ENCODE measurements at places on chromosomes 7 and 10.

- no peak for DNase-seq
Observed at GRCh38 chr7:67821116-67821515, 824.5 kb downstream of the TYW1 start.

GRCh38 chr10:73781548-73781878 is 335 bp upstream of the CHCHD1 start:
- no peak for DNase-seq

DNA sequence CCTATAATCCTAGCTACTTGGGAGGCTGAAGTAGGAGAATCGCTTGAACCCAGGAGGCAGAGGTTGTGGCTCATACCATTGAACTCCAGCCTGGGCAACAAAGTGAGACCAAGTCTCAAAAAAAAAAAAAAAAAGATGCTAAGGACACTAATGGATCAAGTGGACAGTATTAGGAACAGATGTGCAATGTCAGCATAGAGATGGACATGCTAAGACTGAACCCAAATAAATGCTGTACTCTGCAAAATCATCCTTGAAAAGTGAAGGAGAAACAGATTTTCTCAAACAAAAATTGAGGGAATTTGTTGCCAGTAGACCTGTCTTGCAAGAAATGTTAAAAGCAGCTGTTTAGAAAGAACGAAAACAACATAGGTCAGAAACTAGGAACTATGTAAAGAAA is 194.5 kb downstream of the USP6NL start:
- no peak for DNase-seq

GRCh38 chr7:30420662-30421061 is 57.9 kb downstream of the NOD1 start:
- no peak for DNase-seq

DNA sequence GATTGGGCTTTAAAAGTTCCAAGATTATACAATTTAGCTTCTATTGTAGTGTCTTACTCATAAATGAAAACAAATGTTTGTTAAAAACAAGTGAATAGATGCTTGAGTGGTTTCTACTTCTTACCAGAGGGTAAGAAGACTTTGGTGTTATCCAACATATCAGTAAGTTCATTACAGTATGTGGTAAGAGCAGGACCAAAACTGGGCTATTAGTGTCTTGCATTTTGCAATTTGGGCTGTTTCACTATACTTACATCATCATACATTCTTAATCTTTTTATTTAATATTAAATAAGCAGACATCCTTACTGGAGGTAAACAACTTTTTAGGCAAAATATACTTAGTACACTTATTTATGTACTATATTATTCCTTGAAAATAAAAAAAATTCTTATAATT is 248.4 kb upstream of the HGF start:
- DNase-seq = no peak

- DNase-seq = no peak
Observed at GRCh38 chr10:102627736-102628293, 16.5 kb upstream of the TRIM8 start.

- peak; percentile 55 for DNase-seq
Observed at GRCh38 chr7:38932509-38933168, 23.6 kb upstream of the VPS41 start.

GRCh38 chr10:35705051-35705450 is 63.0 kb upstream of the FZD8 start:
- no peak for DNase-seq

GRCh38 chr7:38280707-38281106 is 7.3 kb upstream of the TARP start:
- DNase-seq = no peak

GRCh38 chr10:61628875-61629513 is 33.7 kb upstream of the CABCOCO1 start:
- DNase-seq = no peak

- DNase-seq = no peak
Observed at GRCh38 chr7:43111630-43112458, 603 bp upstream of the HECW1 start.

DNA sequence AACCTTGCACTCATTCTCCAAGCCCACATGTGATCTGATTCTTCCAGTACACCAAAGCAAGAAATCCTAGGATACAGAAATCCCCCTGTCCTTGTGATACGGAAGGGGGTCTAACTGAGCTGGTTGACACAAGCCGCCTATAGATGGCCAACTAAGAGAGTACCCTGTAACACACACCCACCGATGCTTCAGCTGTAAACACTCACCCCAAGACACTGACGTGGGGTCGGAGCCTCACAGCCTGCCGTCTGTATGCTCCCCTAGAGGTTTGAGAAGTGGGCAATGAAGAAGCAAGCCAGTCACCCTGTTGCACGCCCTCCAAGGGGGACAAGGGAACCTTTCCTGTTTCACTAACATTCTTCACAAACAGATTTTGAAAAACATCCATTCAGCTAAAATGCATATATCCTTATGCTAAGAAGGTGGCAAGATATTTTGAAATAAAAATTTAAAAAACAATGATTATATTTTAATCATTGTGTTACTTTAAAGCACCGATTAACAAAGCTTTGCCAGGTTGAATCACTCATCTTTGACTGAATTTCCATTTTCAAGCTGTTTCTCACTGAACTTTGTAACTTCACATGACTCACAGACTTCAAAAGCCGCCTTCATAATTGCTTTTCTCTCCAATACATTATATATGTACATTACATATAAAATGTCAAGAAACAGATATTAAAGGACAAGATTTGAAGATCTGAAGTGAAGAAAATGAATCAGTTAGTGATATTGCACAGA is 329.3 kb downstream of the ARL4A start:
- no peak for DNase-seq

DNA sequence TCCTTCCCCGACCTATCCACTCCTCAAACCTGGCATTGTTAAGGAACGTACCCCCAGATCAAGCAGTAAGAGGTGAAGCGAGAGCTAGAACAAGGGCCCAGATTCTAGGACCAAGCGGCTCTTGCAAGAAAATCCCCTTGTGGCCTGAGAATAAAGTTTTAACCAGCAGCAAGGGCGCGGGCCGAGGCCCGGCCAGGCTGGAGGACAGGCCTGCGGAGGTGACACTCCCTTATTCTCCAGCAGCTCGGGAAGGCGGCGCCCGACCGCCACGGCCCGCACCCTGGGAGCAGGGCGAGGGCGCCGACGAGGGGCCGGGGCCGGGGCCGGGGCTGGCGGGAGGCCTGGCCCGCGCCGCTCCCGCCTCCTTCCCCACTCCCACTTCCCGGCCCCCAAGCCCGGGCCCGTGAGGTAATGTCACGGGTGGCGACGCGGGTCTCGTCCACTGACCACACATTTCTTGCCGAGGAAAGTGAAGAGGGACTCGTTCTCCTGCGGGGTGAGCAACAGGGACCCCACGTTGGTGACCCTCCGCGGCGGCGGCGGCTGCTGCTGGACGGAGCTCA is 551 bp downstream of the WASL start:
- DNase-seq = no peak

GRCh38 chr10:110864662-110865140 is 7.0 kb upstream of the PDCD4 start:
- DNase-seq = no peak
